ENCODE measurements at places on chromosomes 13 and 19.

DNA sequence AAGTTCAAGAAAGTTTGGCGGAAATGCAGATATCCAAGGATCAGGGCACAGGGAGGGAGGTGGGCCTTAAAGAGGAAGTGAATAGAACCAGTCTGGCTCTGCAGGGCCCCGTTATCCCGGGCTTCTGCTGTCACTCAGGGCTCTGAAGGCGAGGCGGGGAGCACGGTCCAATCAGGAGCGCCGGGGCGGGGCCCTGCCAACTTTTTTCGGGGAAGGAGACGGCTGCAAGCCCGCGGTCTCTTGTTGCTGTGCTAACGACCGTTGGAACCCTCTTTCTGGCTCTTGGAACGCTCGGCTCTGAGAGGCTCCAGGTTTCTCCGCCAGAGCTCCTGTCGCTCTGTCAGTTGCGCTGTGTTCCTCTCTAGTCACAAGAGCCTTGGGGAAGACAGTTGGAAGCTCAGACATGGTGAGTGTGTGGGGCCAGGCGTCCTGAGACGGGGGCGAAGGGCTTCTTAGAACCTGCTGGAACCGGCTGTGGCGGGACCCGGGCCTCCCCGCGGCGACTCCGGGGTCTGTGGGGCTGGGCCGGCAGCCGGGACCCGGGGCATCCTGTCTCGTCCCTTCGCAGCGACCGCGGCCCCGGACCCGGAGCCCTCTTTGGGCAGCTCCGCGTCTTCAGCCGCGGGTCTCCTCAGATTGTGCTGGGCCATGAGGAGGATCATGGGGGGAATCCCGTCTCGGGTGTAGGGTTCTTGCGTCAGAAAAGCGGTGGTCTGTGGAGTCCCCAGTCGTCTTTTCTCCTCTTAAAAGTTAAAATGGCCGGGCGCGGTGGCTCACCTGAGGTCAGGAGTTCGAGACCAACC, 27.7 kb downstream of the ZNF844 start:
- DNase-seq = peak; percentile 73

DNA sequence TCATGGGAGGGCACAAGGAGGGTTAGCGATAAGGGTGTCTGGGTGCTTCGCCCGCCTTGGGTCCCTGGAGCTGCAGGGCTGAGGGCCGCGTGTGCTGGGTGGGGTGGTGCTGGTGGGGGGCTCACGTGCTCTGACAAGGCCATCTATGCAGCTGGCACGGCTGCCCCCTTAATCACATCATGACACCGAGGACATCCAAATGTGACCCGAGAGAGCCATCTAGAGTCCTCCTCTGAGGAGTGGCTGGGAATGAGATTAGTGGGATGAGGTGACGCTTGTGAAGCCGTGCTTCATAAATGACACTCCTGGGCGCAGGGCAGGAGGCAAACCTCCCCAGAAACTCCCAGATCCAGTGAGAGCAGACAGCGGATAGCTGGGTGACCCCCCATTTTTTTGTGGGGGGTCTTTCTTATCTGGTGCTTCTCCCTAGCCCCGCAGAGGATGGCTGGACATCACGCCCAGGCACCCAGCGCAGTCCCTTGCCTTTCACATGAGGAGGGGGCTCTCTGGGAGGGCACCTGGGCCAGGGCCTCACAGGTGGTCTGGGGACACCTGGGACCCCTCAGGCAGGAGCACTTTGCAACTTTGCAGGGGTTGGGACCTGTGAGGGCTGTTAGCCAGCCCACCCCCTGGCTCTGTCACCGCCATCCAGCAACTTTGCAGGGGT, 6.6 kb downstream of the FZR1 start:
- DNase-seq = no peak

- peak; percentile 40 for DNase-seq
Measured at GRCh38 chr19:38289955-38290354, 14.1 kb upstream of the C19orf33 start.

- DNase-seq = no peak
Measured at GRCh38 chr19:52518646-52519045, 8.8 kb upstream of the ZNF808 start.

- DNase-seq = no peak
Measured at GRCh38 chr13:27659145-27659865, 37.6 kb downstream of the POLR1D start.

- DNase-seq = no peak
Measured at GRCh38 chr13:99617474-99618255, 116.4 kb downstream of the TM9SF2 start.

DNA sequence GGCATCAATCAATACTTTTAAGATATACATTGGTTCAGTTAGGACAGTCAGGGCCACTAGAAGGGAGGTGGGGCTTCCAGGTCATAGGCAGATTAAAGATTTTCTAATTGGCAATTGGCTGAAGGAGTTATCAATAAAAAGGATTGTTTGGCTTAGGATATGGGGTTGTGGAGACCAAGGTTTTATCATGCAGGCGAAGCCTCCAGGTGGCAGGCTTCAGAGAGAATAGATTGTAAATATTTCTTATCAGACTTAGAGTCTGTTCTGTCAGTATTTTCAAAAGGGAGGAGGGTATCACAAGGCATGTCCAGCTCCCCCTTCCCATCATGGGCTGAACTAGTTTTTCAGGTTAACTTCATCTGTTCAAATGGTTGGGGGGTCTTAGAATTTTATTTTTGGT, 77.4 kb upstream of the FARP1 start:
- DNase-seq = no peak

GRCh38 chr13:110853235-110853721, 61.6 kb downstream of the ANKRD10 start:
- no peak for DNase-seq

DNA sequence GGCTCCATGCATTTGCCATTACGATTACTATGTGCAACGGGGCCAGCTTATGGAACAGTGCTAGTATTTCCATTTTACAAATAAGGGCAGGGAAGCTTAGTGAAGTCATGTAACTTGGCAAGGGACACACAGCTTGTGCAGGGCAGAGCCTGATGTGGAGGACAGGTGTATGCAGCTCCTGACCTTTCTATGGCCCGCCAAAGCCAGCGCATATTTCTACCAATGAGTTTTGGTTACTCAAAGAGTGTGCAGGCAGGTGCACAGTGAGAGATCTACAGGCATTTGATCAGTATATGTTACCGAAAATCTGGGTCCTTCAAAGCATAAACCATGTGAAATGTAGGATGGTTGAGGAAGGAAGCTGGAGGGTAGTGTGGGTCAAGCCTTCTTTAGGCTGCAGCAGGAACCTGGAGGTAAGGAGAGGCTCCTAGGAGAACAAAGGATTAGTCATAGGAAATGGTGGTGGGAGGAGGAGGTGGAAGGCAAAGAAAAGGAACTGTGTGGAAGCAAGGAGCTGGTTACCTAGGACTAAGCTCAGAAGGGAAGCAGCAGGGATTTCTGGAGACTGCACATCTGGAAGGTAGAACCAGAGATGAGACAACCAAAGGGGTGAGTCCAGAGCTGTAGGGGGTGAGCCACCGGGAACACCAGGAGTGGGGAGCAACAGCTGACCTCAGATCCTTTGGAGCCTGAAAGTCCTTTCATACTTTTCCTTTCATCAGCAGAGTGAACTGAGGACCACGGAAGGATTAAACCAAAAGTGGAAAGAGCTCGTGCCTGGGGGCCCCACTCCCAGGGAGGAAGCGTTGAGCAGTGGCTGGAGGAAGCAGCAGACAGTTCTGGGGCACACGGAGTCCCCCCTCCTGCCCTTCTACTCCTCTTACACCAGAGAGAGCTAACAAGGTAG, 4.2 kb upstream of the PDX1 start:
- DNase-seq = no peak

DNA sequence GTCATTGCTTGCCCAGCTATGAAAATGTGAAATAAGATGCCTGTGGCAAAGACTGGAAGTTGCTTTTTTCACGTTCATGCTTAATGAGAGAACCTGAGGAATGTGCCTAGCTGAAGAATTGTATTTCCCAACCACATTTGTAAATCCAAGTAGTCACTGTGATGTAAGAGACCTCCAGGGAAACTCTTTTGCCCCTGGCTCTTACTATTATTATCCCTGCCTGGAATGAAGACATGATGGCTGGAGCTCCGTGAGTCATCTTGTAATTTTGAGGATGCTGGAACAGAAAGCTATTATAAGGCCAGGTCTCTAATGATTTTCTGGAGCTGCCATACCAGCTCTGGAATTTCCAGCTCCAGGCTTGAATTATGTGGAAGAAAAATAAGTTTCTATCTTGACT, 894.3 kb downstream of the DIAPH3 start:
- DNase-seq = no peak

DNA sequence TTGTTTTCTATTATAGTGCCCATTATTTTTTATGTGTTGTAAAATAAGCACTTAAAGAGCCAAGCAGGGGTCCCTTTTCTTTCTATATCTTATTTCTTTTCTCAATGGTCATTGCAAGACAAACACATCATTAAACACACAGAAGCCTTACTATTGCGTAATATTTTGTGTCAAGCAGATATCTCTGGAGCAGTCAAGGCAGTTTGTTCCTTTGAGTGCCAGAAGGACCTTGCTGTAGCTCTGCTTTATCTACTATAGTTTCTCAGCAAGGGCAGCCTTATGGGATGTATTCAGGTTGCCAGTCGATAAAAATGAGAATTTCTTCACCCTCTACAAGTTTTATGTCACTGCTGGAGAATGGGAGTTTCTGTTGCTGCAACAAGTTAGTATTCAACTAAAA, 319.3 kb downstream of the TDRD3 start:
- no peak for DNase-seq

GRCh38 chr19:535017-535835, 3.7 kb downstream of the CDC34 start:
- DNase-seq = no peak

DNA sequence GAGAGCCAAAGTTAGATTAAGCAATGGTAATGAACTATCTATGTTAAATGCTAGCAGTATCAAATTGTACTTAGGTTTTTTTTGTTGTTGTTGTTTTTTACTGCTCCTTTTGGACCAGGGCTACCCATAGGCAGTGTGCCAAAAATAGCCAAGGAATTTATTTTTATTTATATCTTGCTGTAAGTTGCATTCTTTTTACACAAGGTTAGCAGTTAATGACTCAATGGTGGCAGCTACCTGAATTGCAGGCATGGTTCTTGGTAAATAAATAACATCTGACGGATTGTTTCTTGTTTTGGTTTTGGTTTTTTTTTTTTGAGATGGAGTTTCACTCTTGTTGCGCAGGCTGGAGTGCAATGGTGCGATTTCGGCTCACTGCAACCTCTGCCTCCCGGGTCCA, 194.8 kb upstream of the TSC22D1 start:
- no peak for DNase-seq
